ENCODE measurements at places on chromosomes 16 and 17.

DNA sequence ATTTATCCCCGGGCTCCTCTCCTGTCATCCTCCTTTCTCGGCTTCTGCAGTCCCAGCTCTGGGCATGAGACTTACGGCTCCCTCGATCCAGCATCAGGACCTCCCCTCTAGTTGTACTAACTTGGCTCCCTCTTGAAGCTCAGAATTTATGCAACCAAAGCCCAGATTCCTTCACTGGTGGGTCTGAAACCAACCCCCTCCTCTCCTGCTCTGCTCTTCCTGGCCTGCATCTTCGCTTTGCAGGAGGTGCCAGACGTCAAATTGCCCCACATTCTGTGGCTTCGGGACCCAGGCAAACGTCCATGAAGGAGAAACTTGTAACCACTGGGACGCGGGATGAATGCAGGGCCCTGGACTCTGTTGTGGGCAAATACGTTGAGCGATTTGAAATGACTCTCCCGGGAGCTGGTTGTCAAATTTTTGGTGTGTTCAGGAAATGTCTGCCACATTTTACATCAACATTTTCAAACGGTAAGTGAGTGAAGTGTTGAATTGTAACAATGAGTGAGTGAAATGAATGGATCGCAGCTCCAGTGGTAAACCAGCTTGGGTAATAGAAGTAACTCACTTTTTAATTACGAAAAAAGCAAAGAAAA is 29.3 kb upstream of the ELAC2 start:
- DNase-seq = no peak

DNA sequence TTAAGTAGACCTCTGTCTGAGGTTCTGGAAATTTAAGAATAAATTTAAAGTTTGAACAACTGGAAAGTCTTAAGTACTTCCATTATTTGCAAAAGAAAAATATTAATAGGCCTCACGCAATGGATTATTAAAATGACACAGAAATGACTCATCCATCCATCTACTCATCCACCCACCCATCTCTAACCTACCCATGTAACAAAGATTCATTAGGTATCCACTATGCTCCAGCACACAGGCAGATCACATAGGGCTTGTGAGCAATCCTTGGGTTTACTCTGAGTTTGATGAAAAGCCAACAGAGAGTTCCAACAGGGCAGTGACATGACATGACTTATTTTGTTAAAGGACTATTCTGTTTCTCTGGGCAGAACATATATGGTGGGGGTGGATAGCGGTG is 93.3 kb downstream of the HELZ start:
- DNase-seq = no peak

GRCh38 chr16:64094992-64095634 is 1026.8 kb downstream of the CDH11 start:
- no peak for DNase-seq

- DNase-seq = no peak
These were observed 21.6 kb downstream of the PLA2G10 start for GRCh38 chr16:14672403-14672971.

DNA sequence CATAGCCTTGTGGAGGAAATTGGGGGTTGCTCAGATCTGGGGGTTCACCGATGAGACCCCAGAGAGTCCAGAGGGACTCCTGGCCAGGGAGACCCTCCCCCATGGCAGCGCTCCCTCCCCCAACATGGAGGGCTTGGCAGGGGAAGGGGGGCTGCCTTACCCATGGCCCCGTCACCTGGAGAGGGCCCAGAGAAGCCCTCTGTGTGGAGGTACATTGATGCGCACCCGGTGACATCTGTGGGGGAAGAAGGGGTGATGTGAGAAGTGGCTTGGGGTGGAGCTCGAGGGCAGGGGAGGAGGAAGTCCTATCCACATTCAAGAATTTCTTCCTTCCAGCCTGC is 16.2 kb downstream of the ETV4 start:
- no peak for DNase-seq

DNA sequence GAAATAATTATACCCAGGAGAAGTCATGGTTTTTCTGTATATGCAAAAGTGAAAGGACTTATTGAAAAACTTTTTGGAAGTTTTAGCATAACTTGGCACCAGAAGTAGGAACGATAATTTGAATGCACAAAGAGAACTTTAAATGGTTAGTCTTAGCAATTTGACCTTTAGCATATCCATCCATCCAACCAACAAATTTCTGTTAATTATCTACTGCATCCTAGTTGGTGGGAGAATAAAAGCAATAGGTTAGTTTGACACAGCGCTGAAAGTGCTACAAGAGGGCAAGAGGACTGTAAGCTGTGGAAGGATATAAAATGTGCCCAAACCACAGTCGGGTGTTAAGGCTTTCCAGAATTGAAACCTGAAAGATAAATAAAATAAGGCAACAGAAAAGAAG is 17.6 kb downstream of the SPAG9 start:
- no peak for DNase-seq

DNA sequence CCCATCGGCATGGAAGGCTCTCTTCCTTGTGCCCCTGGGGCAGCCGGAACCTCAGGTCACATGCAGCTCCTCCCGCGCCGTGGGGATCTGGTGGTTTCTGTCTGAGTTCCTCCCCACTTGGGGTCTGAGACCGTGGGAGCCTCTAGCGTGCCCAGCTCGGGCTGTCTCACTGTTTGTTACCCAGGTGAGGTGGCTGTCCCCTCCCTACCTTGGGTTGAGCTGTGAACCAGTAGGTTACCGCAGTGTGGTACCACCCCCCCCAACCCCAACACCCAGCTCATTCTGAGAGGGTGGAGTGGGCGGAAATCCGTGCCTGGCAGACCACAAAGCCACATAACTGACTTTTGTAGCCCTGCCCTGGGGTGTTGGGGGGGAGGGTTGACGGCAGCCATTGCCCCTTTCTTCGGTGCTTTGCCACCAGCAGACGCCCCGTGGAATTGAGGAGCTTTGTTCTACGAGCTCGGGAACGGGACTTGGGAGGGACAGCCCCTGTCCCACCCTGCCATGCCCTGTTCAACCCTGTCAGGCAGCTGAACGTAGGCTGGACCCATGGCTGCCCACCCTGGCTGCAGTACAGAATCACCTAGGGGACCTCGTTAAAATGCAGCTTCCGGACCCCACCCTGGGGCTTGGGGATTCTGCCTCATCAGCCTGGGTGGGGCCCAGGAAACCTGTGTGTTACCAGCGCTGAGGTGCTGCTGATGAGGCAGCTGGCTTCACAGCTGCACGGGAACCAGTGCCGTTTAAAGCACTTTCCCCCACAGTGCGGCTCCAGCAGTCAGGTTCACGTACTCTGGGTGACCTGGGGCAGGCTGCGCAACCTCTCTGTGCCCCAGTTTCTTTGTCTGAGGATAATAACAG is 18.5 kb downstream of the RAP1GAP2 start:
- DNase-seq = no peak

GRCh38 chr16:2881783-2882649 is 999 bp upstream of the FLYWCH2 start:
- no peak for DNase-seq

GRCh38 chr17:64187093-64187895 is 57.4 kb upstream of the ERN1 start:
- no peak for DNase-seq

GRCh38 chr17:73976676-73977521 is 226.6 kb upstream of the RPL38 start:
- DNase-seq = no peak

- DNase-seq = no peak
These were observed 9.8 kb downstream of the RHOT1 start for GRCh38 chr17:32152130-32152529.

DNA sequence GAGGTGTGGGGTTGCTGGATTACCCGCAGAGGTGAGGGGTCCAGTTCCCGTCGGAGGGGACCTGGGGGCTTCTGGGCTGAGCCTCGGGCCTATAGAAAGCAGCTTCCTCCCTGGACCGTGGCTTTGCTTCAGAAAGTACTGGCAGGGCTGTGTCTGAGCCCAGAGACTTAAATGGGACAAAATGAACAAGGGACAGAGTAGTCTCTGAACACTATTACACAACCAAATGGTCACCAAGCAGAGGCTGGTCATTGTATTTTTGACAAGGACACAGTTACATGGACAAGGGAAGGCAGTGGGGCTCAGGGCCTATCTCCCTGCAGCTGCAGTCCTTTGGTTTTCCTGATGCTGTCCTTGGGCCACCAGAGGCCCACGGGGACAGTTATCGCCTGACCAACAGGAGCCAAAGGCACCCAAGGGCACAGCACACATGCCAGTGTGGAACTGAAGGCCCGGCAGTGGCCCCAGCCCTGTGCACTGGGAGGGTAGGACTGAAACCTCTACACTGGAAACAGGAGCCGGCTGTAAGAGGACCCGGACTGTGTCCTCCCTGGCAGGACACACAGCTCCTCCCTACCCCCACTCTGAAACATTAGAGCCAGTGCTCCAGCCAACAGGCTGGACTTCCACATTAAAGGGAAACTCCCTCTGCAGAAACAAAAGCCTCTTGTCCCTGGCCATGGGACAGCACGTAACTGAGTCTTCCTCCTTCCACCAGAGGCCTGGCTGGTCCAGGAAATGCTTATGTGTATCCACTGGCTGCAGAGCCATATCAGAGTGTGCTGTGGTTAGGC is 26.0 kb upstream of the ERN1 start:
- no peak for DNase-seq

DNA sequence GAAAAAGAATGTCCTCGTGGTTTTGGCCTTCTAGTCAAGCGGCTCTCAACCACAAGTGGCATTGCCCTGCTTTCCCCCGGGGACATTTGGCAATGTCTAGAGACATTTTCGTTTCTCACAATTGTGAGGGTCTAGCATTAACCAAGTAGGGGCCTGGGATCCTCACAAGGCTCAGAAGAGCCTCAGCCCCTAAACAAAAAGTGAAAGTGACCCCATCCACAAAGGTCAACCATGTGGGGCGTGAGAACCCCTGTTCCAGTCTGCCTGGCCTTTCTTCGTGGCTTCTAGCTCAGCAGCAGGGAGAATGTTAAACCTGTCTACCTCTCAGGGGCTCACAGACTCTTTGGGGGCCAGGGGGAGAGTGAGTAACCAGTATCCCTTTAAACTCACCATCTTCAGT is 4.8 kb upstream of the RPL38 start:
- no peak for DNase-seq

- DNase-seq = no peak
These were observed 327.1 kb downstream of the SNX29 start for GRCh38 chr16:12303653-12304052.

- DNase-seq = no peak
These were observed 666 bp upstream of the METTL9 start for GRCh38 chr16:21598701-21599121.

DNA sequence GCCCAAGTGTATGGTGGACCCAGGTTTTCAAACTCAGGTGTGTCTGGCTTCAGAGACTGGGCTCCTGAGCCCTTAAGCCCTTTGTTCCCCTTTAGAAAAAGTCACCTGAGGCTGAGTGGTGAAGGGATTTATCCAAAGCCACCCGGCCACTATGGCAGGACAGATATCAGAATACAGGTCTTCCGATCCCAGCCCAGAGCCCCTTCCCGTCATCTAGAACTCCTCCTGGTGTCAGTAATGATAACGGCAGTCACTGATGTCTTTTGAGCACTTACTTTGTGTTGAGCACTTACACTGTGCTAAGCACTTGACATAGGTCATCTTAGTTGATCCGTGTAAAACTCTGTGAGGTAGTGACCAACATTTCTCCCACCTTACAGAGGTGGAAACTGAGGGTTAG is 16.6 kb downstream of the NOD2 start:
- no peak for DNase-seq

DNA sequence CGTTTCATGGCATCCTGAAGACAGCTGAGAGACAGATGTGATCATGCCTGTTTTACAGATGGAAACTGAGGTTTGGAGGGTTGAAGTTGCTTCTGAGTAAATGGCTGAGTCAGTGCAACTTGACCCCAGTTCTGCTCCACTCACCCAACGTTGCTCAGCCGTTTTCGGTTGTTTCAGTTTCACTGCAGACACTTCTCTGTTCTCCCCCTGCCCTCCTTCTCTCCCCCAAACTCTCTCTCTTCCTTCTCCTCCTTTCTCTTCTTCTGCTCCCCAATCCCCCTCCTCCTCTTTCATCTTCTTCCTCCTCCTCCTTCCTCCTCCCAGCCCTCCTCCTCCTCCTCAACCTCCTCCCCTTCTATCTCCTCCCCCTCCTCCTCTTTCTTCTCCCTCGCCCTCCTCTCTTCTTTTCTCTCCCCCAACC is 9.4 kb upstream of the CEP20 start:
- no peak for DNase-seq

GRCh38 chr17:66963909-66964771 is at the start of gene CACNG4:
TSS of gene CACNG4 (plus strand) at chr17:66964707. CDS start at chr17:66964912, 205 bp downstream.
- DNase-seq = no peak

GRCh38 chr16:10465821-10466220 is 80.0 kb downstream of the ATF7IP2 start:
- no peak for DNase-seq

- DNase-seq = no peak
These were observed 1.5 kb downstream of the TNFRSF12A start for GRCh38 chr16:3021449-3022207.

- no peak for DNase-seq
These were observed 99.6 kb downstream of the SOCS1 start for GRCh38 chr16:11156401-11156800.

DNA sequence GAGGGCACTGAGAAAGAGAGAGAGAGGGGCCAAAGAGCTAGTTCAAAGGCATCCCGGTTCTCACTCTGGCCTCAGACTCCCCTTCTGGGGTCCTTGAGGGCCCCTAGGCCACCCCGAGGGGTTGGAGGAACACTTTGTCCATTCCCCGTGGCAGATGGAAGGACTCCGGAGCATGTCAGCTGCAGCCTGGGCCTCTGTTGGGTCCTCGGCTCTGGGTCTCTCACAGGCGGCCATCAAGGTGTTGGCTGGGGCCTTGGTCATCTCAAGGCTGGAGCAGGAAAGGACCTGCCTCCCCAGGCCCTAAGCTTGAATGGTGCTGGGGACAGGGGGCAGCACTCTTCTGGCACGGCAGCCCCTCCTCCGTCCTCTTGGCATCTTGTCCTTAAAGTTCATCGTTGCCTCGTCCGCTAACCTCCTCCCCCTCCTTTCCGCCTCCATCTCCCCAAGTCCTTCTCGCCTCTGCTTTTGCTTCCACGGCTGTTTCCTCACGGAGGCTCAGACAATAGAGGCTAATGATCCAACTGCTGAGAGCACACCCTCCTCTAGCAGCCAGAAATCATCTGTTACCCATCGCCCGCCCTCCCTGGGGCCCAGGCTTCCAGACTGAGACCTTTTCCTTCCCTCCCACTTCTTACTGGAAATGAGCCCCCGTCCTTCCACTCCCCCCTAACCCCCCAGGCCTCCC is 23.3 kb downstream of the CCR7 start:
- DNase-seq = no peak

DNA sequence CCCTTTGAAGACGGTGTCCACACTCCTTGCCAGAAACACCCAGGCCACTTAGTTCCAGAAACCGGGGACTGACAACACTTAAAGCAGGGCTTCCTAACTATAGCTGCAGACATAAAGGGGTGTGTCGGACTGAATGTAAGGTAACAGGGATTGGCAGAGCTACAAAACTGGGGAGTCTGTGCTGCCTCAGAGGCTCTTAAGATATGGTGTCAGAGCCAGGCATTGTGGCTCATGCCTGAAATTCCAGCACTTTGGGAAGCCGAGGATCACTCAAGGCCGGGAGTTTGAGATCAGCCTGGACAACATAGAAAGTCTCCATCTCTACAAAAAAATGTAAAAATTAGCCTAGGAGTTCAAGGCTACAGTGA is 14.2 kb upstream of the NLRC3 start:
- no peak for DNase-seq

- no peak for DNase-seq
These were observed 1.6 kb downstream of the UNC119 start for GRCh38 chr17:28550858-28551257.

- no peak for DNase-seq
These were observed 7.1 kb upstream of the ATXN7L3 start for GRCh38 chr17:44206825-44207155.

- no peak for DNase-seq
These were observed 7.5 kb downstream of the BTBD17 start for GRCh38 chr17:74354123-74354522.

Measured in NCI-H2081 treated with DMSO at 0.1 percent for 48 hours (cell line).